Stimulated activated CD4-positive, alpha-beta T cell treated with anti-CD3 and anti-CD28 coated beads, Interleukin-15, amount 100 ng/mL, for 48 hours (primary cell): ENCODE measurements at places on chromosomes 6 and 20.

GRCh38 chr6:16840725-16841124 is 79.5 kb upstream of the ATXN1 start:
- DNase-seq, result no peak

GRCh38 chr6:166025149-166025898 is 142.3 kb downstream of the TBXT start:
- no peak for DNase-seq

DNA sequence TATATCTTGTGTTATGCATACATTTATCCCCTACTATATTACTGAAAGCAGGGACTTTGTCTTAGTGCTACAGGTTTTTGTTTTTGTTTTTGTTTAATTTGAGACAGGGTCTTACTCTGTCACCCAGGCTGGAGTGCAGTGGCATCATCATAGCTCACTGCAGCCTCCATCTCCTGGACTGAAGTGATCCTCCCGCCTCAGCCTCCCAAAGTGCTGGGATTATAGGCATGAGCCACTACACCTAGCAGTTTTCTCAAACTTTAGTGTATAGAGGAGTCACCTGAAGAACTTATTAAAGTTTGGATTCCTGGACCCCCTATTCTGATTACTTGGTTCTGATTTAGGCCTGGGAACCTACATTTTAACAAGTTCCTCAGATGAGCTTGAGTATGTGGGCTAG is 51.9 kb downstream of the CBFA2T2 start:
- DNase-seq, result no peak

- no peak for DNase-seq
Observed at GRCh38 chr20:63212792-63213191, 3.1 kb downstream of the YTHDF1 start.

- no peak for DNase-seq
Observed at GRCh38 chr6:166418691-166419143, 36.0 kb upstream of the MPC1 start.

- DNase-seq, result no peak
Observed at GRCh38 chr20:54717983-54718382, 242.6 kb downstream of the DOK5 start.

GRCh38 chr6:166952567-166953486 is 3.5 kb downstream of the RNASET2 start:
- no peak for DNase-seq

DNA sequence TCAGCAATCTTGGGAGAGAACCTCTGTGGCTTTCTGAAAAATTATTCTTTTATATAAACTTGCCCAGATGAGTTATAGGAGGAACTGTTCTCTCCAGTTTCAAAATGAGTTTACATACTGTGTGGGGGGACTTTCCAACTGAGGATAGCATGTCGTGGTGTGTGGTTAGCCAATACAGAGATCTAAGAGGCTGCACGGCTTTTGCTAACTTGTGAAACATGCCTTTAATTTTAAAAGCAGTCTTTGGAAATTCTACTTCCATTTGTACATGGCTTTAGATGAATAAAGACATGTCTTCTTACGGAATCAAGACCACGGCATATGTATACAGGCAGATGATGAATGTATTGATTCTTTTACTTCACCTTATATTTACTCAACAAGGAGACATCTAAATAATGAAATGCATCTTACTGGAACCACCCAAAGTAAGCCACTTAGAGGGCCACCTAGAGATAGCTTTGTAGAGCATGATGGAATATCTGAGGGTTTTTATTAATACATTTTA is 39.8 kb downstream of the HIVEP1 start:
- peak; percentile 41 for DNase-seq

DNA sequence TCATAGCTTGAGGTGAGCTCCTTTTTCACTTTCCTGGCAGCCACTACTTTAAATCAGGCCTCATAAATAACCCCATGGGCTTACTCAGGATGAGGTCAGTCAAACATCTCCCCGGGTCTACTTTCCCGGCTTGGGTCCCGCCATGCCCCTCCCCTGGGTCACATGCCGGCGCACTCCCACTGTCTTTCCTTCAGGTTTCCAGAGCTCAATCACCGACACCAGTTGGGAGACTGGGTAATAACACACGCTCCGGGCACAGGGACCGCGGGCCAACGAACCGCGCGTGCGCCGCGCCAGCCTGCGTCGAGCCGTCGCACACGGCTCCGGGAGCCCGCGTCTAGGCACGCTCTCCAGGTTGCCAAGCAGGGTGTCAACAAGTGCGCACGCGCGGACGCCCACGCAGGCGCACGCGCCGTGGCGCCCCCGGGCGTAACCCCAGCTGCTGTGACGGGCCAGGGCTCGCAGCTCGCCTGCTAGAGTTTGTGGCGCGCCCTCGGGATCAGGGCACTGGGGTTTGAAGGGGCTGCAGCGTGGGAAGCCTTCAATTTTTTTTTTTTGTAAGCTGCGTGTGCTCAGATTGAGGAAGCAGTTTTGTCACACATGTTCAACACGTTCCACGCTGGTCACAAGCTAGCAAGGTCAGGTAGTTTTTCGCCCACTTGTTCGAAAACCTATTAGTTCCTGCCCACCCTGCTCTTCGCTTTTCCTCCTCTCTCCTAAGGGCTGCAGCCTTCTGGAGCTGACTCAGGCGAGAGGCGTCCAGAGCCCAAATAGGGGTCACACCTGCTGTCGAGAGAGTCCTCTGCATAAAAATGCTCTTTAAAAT is 31.8 kb downstream of the TFAP2B start:
- DNase-seq, result no peak

DNA sequence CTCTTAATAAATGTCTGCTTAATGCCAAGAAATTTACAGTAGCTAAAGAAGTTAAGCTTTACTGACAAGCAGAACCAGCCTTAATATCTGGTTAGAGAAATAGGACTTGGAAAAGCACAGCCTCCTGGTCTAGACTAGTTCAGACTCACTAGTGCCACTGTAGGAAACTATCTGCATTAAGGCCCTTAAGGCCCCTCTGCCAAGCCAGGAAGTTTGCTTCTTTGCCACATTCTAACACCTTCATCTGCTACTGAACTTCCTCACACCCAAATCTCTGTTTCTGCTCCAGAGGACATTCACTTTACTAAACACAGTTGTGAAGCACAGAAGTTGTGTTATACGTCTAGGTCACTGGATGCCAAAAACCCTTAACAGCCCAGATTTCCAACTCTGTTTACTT is 302.8 kb downstream of the BTBD9 start:
- DNase-seq, result no peak
